ENCODE measurements at places on chromosomes 5 and 9.
A peak's percentile ranks its signal among the peaks of the same experiment; 100 is the strongest.

GRCh38 chr5:66867618-66868322 lies 271.6 kb downstream of the MAST4 start:
- DNase-seq: no peak

- DNase-seq: no peak
These were observed 400 bp downstream of the HCN1 start for GRCh38 chr5:45695804-45696156.

- DNase-seq: no peak
These were observed 59.3 kb upstream of the ANGPTL2 start for GRCh38 chr9:127181595-127182190.

DNA sequence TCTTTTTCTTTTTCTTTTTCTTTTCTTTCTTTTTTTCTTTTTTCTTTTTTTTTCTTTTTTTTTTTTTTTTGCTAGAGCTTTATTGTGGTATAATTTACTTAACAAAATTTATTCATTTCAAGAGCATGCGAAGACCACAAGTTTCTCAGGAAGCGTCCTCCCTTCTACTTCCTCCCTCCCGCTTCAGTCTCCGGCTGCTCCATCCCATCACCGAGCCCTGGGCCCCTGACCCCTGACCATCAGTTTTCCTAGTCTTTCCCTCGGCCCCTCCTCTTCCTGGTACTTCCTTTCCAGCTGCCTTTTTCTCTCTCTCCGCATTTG lies 34.7 kb downstream of the C9orf152 start:
- no peak for DNase-seq

- no peak for DNase-seq
These were observed 17.0 kb upstream of the SH3TC2 start for GRCh38 chr5:149079883-149080282.

DNA sequence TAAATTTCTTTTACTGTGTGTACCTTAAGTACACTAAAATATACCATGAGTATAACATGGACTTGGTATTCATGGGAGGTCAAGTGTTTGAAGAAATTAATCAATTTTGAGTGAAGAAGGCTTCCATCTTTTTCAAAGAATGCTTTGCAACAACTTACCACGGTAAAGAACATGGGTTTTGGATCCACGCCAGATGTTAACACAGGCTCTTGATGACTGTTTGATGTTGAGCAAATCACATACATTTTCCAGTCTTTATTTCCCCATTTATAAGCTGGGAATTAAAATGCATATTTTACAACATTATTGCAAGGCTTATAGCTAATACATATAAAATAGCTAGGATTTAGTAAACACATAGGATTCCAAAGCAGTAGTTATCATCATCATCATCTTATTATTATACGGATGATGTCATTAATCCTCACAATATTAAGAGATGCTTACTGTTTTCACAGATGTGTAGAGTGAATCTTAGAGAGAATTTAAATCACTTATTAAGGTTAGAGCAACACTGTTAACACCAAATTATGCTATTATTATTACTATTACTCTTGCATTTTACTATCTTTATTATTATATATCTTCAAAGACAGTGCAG lies 362.0 kb downstream of the PRELID2 start:
- no peak for DNase-seq

DNA sequence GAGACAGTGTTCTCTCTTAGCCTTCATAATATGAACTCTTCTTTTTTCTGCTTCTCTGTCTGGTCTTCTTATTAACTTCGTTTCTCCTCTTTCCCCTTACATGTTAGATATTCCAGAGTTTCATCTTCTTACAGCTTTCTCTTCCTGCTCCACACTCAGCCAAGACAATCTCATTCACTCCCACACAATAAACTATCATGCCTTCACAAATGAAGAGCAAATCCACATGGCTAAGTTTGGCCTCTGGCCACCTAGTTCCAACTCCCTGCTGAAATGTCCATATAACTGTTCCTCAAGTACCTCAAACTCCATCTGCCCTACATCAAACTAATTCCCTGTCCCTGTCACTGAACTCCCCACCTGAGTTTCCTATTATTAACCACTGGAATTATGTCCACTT lies 18.4 kb downstream of the IL33 start:
- DNase-seq: no peak

DNA sequence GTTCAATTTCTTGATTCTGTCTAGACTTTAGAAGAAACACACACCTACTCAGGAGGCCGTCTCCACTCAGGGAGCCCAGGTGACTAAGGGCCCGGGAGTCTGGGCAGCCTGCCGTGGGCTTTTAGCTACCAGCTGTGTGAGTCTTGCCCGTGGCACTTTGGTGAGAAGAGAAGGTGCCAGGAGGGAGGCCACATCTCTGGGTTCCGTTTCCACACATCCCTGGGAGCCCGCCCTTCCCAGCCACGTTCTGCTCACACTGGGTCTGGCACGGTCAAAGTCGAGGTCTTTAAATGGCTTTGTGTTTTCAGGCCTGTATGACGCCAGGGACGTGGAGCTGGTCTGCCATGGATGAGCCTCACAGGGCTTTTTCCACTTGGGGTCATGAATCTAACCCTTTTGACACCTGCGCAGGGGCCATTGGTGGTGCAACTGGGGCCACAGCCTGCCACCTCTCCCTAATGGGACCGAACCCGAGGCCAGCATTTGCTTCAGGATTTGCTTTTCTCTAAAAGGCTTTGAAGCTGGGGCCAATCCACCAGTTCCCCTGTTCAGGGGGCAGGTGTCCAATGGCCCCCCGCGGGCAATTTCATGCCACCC lies 17.2 kb upstream of the FCN2 start:
- no peak for DNase-seq

GRCh38 chr5:37696190-37697021 lies 143.4 kb downstream of the GDNF start:
- DNase-seq: peak; percentile 28

DNA sequence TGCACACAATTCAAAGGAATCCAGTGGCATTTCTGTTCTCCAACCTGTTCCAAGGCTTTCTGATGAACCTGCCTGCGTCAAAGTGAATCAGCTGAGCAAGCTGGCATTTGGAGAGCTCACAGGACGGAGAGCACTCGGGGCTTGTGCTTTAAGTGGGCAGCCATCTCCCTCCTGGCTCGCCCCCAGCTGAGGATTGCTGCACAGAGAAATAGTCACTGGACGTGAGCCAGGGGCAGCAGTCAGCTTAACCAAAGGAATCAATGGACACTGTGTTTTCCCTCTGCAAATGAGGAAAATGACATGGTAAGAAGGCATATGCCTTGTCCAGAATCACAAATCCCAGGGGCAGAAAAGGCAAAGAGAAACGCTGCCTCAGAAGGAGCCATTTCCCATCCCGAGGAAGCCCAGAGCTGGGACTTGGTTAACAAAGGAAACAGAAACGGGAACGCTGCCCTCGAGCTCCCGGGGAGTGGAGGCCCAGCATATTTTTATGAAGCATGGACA lies 299.4 kb downstream of the ZSWIM6 start:
- peak; percentile 13 for DNase-seq

GRCh38 chr5:65192331-65192730 lies 289.4 kb downstream of the ADAMTS6 start:
- no peak for DNase-seq

GRCh38 chr5:61755726-61756222 lies 423.7 kb downstream of the ZSWIM6 start:
- no peak for DNase-seq

GRCh38 chr5:115952588-115952987 lies 9.7 kb upstream of the LVRN start:
- DNase-seq: no peak

DNA sequence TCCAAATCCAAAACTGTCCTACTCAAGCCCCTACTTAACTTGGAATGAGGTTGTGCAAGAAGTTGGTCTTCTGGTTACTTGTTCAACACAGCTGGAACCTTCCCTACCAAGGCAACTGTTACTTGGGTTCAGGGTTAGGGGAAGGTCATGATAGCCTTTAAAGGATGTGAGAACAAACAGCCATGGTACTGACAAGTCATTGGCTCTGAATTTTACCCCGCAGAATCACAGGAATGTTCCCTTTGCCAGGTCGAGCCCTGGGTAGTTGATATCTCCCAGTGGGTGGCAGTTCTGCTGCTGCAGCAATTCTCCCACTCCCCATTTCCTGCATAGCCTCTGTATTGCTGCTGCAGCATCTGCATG lies 396.1 kb upstream of the MPDZ start:
- no peak for DNase-seq

- DNase-seq: peak; percentile 77
These were observed at the start of gene SRA1 for GRCh38 chr5:140557136-140557805. SRA1 (minus strand) TSS chr5:140557473; CDS start chr5:140557452, 21 bp downstream.

- peak; percentile 3 for DNase-seq
These were observed 267.2 kb downstream of the RAB3C start for GRCh38 chr5:58849921-58850667.

GRCh38 chr5:120803282-120803681 lies 339.2 kb downstream of the PRR16 start:
- no peak for DNase-seq

GRCh38 chr9:123283048-123283408 lies 14.6 kb upstream of the STRBP start:
- DNase-seq: no peak

GRCh38 chr5:133112026-133112660 lies 60.3 kb downstream of the HSPA4 start:
- DNase-seq: no peak

DNA sequence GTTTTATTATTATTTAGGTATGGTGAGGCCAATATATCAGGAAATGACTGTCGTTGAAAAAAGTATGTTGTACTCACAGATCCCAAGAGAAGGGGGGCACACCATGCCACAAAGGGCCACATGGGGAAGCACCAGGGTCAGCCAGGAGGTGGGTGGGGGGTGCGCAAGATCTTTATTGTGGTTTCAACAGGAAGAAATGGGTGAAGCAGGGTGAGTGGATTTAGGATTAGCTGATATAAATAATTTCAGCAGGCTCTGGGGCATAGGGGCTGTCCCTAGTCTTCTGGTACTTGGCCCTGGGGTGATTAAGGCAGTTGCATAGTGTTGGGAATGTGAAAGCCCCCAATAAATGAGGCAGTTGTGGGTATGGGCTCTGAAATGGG lies 8.6 kb downstream of the PDCD1LG2 start:
- DNase-seq: no peak

- no peak for DNase-seq
These were observed 16.5 kb downstream of the BHMT2 start for GRCh38 chr5:79086116-79086515.

- DNase-seq: no peak
These were observed 121.5 kb downstream of the EHMT1 start for GRCh38 chr9:137740312-137740711.

DNA sequence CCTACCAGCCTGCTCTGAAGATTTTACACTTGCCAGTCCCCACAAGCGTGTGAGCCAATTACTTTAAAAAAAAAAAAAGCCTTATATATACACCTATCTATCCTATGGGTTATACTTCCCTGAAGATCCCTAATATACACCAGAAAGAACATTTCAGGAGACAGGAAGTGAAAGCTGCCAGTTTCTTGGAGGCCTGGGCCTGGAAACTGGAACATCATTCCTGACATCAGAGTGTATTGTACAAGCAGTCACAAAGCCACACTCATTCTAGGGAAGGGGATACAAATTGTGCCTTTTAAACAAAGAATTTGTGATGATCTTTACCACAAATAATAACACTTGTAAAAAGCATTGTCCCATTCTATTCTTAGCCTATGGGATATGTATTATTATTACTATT lies 98.3 kb upstream of the FBN2 start:
- DNase-seq: no peak

DNA sequence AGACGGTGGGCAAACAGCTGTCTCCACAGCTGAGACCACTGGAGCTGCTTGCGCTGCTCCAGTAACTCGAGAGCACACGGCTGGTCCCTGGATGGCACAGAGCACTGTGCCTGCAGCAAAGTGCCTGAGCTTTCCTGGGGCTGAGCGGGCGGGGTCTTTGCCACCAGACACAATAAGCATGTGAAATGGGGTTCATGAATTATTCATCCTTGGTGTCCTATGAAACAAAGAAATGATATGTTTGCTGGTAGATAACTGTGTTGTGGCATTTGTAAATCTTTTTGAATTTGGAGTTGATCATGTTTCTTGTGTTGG lies 151.7 kb upstream of the MPDZ start:
- peak; percentile 88 for DNase-seq

GRCh38 chr5:149826574-149826973 lies 96.5 kb downstream of the PPARGC1B start:
- DNase-seq: peak; percentile 35

GRCh38 chr5:179755022-179755421 lies 22.4 kb downstream of the MAML1 start:
- DNase-seq: no peak

GRCh38 chr5:9977070-9977469 lies 272.6 kb downstream of the ATPSCKMT start:
- no peak for DNase-seq

GRCh38 chr5:87885758-87886157 lies 382.9 kb downstream of the TMEM161B start:
- peak; percentile 33 for DNase-seq

DNA sequence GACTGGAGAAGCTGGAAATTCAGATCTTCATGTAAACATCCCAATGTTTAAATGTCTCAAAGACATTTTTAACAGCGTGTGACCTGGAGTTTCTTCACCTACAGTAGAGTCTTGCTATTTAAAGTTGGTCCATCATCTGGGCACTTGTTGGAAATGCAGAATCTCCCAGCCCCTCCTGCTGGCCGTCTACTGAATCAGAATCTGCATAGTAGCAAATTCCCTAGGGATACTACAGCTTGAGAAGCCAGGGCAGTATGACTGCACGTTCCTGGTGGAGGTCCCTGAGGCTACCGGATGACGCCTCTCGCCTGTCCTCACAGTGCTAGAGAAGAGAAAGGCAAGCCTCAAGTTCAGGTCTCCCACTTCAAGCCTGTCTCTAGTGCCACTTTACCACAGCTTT lies 15.7 kb downstream of the SAP30L start:
- no peak for DNase-seq

DNA sequence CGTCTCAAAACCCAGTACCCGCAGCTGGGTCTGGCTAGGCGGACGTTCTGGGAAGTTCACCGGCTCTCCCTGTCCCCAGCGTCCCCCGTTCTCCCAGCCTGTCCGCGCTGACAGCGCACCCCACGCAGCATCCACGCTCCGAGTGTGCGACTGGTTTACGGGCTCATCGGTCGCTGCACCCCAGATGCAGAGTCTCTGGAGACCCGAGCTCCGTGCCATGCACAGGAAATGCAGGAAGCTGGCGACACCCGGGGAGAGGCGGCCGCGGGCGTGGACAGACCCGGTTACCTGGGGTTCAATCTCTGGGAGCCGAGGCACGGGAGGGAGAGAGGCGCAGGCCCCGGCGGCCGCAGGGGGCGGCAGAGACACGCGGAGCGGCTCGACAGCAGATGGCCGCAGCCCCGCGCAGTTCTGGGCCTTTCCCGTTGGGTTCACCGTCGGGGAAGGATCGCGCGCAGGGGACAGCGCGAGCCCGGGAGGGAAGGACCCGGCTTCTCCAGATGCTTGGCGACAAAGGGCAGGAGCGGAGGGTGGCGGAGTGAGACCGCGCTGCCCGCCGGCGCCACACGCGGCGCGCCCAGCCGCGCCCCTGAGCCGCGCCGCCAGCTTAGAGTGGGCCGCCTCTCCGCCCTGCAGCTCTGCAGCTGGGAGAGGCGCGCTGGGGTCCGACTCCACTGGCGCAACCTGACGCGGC lies 558 bp downstream of the SHROOM1 start:
- no peak for DNase-seq

GRCh38 chr9:110912419-110913291 lies 125.6 kb downstream of the LPAR1 start:
- DNase-seq: no peak
